Right ventricle myocardium inferior (tissue), 1 donor: ENCODE measurements at places on chromosomes 16 and 17.
A peak's percentile ranks its signal among the peaks of the same experiment; 100 is the strongest.

GRCh38 chr17:3890082-3890877 lies 2.6 kb downstream of the CAMKK1 start:
- DNase-seq = no peak

GRCh38 chr17:79916991-79917901 lies 78.0 kb upstream of the CBX4 start:
- no peak for DNase-seq

- no peak for DNase-seq
These were observed 9.8 kb downstream of the SLC12A3 start for GRCh38 chr16:56874800-56875199.

- no peak for DNase-seq
These were observed 21.1 kb downstream of the C17orf75 start for GRCh38 chr17:32320847-32321246.

GRCh38 chr17:73791121-73791520 lies 146.9 kb upstream of the SDK2 start:
- DNase-seq = no peak

- peak; percentile 25 for DNase-seq
These were observed 8.1 kb downstream of the CTRL start for GRCh38 chr16:67923414-67924116.

- DNase-seq = no peak
These were observed 42.6 kb upstream of the ZNF469 start for GRCh38 chr16:88339930-88340754.

DNA sequence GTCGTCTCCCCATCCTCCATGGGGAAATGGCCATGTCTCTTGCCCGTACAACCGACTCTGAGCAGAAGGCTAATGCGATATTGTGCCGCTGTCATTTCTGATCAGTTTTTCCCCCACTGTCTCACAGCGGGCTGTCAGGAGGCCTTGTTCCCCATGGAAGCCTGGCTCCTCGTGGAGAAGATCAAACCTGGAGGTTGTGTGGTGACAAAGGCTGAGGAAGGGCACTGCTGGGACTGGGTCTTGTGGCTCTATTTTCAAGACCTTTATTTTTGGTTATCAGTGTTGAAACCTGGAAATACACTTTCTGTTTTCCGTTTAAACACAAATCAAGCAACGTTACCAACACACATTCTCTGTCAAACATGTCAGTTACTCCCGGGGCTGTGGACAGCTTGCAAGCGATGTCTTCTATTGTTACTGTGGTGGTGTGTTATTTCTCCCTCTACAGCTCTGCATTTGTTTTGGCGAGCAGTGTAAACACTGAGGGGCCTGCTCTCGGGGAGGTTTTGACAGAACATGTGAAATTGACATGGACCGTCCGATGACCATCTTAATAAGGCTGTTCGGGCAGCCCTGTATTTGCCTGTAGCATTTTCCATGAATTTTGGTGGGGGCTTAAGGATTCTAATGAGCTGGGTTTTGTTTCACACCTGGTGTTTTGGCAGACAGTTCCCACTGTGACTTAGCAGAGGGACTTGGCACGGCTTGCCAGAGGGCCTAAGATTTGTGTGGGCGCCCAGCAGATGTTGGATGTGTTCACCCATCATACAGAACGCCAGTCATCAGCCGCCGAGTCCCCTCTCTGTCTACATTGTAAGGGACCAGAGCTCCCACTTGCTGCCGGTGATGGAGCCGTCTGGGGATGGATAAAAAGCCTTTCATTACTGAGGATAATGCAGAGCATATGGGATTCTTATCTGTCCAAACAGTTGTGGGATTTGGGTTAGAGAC lies 12.5 kb downstream of the RBFOX1 start:
- no peak for DNase-seq

- no peak for DNase-seq
These were observed 36.5 kb upstream of the PVALEF start for GRCh38 chr17:81128774-81129173.

GRCh38 chr17:68676856-68677255 lies 75.7 kb upstream of the FAM20A start:
- DNase-seq = no peak

DNA sequence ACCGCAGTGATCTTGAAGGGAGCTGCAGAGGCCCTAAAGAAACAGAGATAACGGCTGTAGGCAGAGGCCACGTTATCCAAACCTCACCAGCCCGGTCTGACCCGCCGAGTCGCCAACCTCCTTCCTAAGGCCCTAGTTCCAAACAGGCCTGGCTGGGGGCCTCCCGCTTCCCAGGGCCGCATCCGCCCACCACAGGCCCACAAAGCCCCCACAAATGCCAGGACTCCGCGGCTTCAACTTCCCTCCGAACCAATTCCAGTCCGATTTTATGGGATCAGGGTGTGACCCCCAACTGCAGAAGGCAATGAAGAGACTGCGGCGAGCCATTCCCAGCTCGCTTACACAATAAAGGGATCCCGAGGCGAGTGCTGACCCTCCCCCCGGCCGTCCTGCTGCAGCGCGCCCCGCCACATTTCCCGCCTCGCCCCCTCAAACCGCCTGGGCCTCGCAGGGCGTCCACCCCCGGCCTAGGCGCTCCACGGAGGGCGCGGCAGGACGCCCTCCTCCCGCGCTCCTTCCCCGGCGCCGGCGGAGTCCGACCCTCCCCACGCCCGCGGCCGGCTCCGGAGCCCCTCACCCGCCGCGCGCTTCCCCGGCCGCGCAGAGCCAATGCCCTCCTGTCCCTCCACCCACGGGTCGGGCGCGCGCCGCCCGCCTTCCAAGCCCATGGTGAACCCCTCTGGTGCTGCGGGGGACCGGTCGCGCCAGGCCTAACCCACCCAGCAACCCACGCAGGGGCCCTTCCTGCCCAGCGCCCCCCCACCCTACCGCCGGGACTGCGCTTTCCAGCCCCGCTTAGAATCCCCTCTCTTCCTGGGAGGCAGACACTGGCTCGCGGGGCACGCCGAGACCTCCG lies 926 bp downstream of the MYH10 start:
- DNase-seq = no peak

DNA sequence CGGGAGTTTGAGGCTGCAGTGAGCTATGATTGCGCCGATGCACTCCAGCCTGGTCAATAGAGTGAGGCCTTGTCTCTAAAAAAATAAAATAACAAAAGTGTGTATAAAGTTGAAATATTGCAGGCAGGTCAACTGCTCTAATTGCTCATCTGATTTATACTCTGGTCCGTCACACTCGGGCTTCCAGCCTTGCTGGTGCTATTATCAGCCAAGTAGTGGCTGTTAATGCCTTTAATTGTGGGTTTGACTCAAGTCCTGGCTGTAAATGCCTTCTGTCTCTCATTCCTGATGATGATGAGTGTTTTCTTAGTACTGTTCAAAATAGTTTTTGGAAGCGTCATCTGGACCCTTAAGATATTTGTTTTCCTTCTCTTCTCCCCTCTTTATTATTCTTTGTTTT lies 18.4 kb downstream of the SYT17 start:
- no peak for DNase-seq

DNA sequence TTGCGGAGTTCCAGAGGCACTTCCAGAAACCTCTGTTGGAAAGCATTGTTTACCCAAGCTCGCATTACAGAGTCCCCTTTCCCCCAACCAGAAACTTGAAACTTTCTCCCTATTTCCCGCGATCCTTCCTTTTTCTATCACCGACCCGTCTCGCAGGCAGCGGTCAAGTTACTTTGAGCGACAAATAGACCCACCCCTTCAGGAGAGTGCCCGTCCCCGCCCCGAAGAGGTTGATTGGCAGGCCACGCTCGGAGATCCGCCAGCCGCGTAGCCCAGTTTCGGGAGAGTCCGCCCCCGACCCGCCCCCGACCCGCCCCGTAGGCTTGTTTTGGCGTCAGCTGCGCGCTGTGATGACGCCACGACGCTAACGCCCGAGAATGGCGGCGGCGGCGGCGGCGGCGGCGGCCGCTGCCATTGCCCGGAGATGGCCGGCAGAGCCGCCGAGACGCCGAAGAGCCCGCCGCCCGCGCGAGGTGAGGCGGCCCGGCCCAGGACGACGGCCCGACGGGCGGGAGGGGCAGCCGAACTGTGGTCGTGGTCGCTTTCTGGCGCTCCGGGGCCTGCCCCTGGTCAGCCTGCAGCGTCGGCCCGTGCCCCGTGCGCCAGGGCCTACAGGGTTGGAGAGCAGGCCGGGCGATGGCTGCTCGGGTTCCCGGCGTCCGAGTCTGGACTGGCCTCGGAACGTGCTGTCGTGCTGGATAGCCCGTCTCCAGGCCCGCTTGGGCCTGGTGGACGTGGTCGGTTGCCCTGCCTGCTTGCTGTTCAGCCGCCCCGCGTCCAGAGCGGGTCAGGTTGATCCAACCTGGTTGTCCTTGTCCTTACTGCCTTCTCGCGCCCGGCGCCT lies at the start of gene PSKH1:
Gene PSKH1 (plus strand): TSS at position 356 of the 844 bp plus-strand sequence. CDS start 15,496 bp downstream, outside the sequence.
- peak; percentile 98 for DNase-seq

GRCh38 chr17:35799942-35800341 lies 4.5 kb upstream of the MMP28 start:
- DNase-seq = peak; percentile 82

DNA sequence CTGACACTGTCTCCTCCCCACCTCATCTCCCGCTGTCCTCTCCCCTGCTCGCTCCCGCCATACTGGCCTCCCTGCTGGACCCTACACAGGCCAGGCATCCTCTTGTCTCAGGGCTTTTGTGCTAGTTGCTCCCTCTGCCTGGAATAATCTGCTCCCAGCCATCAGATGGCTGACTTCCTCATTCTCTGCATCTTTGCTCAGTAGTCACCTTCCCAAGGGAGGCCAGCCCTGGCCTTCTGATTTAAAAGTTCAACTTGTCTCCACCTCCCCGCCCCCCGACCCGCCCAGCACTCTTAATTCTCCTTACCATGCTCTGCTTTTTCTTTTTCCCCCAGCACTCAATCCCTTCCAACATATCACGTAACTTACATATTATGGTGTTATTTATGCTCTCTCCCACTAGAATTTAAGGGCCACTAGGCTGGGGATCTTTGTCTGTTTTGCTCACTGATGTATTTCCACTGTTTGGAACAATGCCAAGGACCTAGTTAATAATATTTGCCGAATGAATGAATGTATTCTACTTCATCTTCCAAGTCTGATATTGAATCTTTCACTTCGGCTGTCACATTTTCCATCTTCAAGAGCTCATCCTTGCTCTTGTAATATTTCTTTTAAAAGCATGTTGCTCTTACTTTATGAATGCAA lies 178.3 kb downstream of the CDK5R1 start:
- no peak for DNase-seq

- no peak for DNase-seq
These were observed 53.7 kb downstream of the SF3B3 start for GRCh38 chr16:70577256-70577698.

- DNase-seq = peak; percentile 92
These were observed at the start of gene VAMP2 for GRCh38 chr17:8162233-8162996. TSS of gene VAMP2 (minus strand) at chr17:8162948. CDS start at chr17:8162879, 69 bp downstream.

GRCh38 chr17:77814091-77814772 lies 144.3 kb upstream of the TNRC6C start:
- no peak for DNase-seq

- no peak for DNase-seq
These were observed 496.0 kb downstream of the MAF start for GRCh38 chr16:79104567-79104966.

GRCh38 chr17:50172936-50173334 lies 7.1 kb downstream of the SGCA start:
- DNase-seq = no peak

- no peak for DNase-seq
These were observed 68.8 kb upstream of the CIBAR2 start for GRCh38 chr16:85180827-85181738.

DNA sequence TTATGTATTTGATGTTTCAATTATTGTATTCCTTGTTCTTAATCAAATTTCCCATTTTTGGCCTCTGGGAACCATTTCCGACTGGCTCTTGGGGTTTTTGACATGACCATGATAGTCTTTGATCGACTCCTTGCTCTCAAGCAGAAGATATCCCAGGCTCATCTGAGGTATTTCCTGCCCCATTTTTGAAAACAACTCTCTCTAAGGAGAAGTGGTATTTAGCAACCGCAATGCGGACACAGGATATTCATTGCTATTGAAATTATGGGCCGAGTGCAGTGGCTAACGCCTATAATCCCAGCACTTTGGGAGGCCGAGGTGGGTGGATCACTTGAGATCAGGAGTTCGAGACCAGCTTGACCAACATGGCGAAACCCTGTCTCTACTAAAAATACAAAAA lies 5.5 kb downstream of the TANGO6 start:
- DNase-seq = no peak

DNA sequence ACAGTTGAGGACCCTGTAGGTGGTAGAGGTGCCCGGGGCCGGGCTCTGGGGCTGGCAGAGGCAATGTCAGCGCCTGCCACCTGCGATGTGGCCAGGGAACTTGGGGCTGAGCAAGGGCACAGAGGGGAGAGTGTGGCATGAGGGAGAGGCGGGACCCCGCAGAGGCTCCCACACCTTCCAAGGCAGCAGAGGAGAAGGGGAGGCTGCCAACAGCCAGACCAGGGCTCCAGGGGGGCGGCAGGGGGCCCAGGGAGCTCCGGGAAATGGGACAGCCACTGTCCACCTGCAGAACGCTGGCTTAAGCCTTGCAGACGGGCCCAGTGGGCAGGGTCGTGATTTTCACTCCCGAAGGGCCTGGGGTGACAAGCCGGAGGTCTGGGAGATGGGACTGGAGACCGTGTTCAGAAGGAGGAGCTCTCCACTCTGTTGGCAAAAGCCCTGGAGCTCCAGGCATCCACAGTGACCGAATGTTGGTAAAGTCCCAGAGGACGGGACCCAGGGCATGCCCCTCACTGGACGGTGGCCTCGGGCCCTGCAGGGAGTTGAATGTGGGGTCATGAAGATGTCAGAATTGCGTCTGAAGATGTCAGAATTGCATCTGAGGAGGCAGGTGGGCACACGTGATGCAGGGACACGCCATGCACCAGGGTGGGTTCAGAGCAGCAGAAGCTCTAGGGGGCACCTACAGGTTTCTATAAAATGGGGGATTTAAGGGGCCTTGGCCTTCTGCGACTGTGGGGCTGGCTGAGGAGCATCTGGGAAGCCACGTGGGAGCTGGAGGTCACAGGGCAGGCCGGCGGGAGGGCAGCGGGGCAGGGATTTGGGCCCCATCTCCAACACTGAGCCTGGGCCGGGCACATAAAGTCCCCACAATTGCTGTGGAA lies 18.6 kb downstream of the CD7 start:
- DNase-seq = no peak

DNA sequence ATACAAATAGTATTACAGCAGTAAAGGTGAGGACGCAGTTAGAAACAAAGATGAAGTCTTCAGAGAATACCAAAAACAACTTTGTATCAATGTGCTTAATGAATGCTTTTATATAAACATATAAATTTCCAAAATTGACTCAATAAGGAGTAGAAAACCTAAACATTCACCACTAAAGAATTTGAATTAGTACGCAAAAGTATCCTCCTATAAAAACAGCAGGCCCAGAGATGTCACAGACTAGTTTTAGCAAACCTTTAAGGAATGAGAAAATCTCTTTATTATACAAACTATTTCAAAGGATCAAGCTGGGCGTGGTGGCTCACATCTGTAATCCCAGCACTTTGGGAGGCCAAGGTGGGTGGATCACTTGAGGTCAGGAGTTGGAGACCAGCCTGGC lies 86.2 kb downstream of the OR1D5 start:
- DNase-seq = no peak

DNA sequence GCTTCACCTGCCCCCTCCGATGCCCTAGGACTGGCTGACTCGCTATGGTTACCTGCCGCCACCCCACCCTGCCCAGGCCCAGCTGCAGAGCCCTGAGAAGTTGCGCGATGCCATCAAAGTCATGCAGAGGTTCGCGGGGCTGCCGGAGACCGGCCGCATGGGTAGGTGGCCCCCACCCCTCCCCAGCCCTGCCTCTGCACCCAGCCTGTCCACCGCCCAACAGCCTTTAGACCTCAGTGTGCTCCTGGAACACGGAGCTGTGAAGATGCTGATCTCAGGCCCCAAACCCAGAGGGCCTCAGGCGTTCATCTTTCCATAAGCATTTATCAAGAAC lies 993 bp downstream of the MMP25 start:
- peak; percentile 70 for DNase-seq
